ENCODE measurements at places on chromosomes 1 and 21.
A peak's percentile ranks its signal among the peaks of the same experiment; 100 is the strongest.

GRCh38 chr1:38221006-38221649, 174.5 kb upstream of the POU3F1 start:
- peak; percentile 85 for DNase-seq

- DNase-seq, result no peak
Measured at GRCh38 chr1:160548183-160548582, 25.1 kb upstream of the SLAMF6 start.

DNA sequence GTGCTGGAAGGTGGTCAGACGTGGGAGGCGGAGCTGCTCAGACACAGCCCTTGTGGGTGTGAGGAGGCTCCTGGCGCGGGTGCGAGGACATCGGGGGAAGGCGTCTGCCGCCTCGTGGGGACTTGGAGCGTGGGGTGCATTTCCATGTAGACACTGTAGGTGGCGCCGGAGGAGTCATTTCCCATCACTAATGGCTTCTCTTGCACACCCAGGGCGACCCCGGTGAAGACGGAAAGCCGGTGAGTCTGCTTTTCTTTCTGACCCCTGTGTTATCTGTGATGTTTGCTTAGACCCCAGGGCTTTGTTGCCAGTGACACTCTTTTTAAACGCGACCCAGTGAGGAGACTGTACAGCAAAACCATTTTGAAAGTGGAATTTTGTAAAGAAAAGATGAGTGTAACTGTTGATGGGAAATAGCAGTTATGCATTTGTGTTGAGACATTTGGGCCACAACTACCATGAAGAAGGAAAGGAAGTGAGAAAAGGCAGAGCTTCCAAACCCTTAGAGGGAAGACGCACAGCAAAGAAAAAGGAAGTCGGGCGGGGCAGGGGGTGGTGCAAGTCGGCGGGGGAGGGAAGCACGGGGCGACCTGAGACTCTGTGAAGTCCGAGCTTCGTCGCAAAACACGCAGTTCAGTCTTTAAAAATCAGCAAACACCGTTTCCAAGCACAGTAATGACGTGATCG, 64.0 kb downstream of the SLC19A1 start:
- no peak for DNase-seq

DNA sequence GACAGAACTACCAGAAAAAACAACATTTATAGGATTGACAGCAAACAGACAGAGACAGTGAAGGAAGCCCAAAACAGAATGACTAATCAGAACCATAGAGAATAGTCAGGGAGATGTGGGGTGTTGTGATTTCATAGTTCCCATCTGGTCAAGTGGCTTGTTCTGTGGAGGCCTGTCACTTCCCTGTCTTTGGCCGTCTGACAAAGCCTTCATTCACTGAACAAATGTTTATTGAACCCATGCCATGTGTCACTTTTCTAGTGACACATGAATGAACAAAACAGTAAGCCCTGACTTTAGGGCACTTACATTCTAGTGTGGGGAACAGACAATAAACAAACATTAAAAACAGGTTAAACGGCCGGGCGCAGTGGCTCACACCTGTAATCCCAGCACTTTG, 3.2 kb upstream of the SRRM1 start:
- DNase-seq, result no peak

DNA sequence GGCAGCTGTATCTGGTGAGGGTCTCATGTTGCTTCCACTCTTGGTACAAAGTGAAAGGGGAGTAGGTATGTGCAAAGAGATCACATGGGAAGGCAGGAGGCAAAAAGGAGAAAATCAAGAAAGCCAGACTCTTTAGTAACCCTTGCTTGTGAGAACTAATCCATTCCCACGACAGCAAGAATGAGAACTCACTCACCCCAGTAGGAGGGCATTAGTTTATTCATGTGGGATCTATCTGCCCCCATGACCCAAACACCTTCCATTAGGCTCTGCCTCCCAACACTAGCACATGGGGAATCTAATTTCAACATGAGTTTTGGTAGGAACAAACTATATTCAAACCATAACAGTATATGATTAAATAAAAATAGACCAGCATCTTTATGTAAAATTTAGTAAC, 57.6 kb downstream of the ZNHIT6 start:
- no peak for DNase-seq

- DNase-seq, result no peak
Measured at GRCh38 chr1:59687081-59687480, 127.7 kb upstream of the HOOK1 start.
